Activated naive CD4-positive, alpha-beta T cell treated with Interleukin-2 at 50 U/mL for 16 hours (primary cell): ENCODE measurements at places on chromosomes 2 and 18.

- no peak for DNase-seq
These were observed 85.8 kb downstream of the EPAS1 start for GRCh38 chr2:46383113-46383395.

DNA sequence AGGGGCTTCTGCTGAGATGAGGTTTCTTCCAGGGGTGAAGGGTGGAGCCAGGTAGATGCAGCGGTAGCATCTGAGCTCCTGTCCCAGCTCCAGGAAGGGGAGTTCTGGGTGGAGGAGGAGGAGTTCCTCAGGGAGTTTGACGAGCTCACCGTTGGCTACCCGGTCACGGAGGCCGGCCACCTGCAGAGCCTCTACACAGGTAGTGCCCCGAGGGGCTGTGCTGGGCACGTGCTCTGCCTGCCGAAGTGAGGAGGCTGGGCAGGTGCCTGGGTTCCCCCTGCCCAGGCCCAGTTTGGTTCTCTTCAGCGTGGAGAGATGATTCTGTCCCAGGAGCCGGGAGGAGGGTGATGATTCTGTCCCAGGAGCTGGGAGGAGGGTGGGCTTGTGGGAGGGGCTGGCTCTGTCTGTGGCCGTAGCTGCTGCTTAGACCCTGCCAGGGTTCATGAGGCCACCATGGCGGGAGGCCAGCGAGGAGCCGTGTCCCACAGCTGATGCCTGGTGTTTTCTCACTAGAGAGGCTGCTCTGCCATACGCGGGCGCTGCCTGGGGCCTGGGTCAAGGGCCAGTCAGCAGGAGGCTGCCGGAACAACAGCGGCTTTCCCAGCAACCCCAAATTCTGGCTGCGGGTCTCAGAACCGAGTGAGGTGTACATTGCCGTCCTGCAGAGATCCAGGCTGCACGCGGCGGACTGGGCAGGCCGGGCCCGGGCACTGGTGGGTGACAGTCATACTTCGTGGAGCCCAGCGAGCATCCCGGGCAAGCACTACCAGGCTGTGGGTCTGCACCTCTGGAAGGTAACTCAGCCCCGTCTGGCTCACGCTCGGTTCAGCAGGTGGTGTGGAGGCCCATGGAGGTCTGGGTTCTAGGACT, 8.2 kb downstream of the CAPN10 start:
- no peak for DNase-seq

GRCh38 chr2:240670950-240671349, 11.7 kb downstream of the AQP12B start:
- no peak for DNase-seq

DNA sequence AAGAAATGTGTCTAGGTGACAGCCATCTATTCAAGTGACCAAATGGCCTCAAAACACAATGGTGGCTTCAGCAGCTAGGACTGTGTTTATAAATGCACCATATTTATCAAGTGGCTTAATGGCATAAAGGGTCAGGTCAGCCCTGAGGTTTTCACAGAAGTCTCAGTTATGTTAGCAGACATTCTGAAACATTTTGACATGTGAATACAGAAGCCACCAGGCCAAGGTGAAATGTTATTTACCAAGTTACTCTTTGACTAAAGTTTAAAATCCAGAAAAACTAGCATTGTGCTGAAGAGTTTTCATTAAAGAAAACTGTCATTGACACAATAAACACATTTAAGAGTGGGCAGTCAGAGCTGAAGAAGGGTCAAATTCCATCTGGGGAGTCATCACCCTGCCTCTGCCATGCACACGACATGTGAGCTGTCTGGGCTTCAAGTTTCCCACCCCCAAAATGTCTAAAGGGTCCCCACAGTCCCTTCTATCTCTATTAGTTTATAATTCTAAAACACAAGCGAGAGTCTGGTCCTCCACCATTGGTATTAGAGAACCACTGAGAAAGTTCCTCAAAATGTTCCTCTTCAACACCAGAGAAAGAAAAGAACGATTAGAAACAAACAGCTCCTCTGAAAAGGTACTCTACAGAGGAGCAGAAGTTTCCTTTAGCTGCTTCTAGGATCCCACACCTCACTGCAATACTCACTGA, 77.5 kb upstream of the FZD5 start:
- no peak for DNase-seq

GRCh38 chr18:61992285-61992684, 99.5 kb upstream of the RNF152 start:
- no peak for DNase-seq

- no peak for DNase-seq
These were observed 658.7 kb downstream of the CNTNAP5 start for GRCh38 chr2:124683536-124684428.

- DNase-seq = no peak
These were observed 931.0 kb upstream of the LRRTM1 start for GRCh38 chr2:81235601-81236000.

GRCh38 chr18:57544936-57545660, 41.4 kb downstream of the FECH start:
- no peak for DNase-seq
